ENCODE measurements at places on chromosomes 2 and 18.

GRCh38 chr2:128395640-128396499 lies 77.2 kb upstream of the HS6ST1 start:
- no peak for DNase-seq

DNA sequence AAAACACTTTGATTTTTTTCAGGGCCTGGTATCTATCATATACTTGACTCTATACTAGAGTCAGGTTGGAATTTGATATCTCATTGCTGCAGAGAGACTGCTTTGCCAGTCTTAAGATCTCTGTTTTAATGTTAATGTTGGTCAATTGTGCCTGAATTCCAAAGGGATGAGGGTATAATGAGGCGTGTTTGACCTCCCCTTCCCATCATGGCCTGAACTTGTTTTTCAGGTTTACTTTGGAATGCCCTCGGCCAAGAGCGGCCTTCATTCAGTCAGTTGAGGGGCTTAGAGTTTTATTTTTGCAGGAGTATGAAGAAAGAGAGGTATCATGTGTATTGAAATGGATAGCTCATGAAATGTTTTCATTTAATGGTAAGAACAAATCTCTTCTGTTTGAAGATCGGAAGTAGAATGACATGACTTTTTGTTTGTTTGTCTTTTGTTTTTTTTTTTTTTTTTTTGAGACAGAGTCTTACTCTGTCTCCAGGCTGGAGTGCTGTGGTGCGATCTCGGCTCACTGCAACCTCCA lies 119.0 kb downstream of the KIAA1328 start:
- DNase-seq: no peak

DNA sequence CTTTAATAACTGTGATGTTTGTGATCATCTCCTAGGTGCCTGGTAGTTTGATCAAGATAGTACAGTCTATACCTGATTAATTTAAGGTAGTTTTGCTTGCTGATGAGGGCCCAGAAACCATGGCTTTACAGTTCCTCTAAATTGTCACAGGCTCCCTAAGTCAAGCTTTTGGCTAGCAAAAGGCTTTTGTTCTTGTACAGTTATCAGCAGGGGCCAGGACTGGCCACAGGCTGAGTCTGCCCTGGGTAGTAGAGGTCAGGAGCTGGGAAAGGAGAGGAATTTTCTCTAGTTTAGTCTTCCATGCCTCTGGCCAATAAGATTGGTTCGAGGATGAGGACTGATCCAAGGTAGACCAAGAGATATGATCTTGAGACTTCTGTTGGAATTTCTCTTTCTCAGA lies 3.6 kb upstream of the BOD1L2 start:
- no peak for DNase-seq

DNA sequence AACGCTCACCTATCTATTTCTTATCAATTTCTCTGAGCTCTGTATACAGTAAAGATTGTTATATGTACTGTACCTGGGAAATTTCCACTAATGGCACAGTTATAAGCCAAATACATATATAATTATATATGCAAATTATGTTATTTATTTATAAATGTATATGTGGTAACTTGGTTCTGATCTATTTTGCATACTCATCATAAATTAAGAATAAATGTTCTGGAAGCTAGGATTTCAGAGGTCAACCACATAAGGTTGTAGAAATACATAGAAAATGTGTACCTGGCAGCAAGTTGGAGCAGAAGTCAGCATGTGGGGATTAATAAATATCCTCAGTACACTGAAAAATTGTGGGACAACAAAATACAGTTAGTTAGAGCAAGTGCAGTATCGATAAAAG lies 353.7 kb upstream of the ZNF521 start:
- no peak for DNase-seq

DNA sequence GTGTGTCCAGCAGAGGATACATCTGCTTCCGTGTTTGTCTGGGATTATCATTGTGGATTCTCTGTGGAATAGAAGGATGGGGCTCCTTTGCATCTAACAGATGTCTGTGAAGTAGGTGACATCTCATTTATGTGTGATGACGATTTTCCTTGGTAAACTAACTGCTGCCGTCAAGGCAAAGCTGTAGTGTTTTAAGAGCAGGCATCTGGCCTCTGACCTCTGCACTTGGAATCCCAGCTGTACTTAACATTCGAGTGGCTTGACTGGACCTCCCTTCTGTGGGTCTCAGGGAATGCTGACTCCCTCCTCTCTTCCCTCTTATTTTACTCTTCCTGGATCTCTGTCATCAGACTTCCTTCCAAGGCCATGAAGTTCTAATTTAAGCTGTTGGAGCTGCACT lies 56.4 kb downstream of the DCDC2C start:
- DNase-seq: no peak

DNA sequence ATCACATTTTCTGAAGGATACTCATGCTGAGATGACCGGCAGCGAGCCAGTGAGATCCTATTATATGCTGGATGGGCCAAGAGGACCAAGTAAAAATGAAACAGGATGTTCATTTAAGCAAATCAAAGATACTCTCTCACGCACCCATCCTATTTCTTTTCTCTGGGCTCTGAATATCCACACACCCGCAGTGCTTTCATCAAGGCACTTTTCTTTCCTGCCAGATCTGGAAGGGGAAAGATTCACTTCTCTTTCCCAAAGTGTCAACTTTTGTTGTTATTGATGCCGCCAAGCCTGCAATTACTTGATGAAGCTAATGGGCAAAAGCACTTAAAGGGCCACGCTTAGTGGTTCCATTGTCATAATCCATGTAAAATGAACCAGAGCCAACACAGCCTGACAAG lies 191.9 kb upstream of the CHAC2 start:
- DNase-seq: no peak

- no peak for DNase-seq
These were observed 831.6 kb upstream of the CHAC2 start for GRCh38 chr2:52936029-52936428.

- DNase-seq: peak; percentile 67
These were observed 73.7 kb upstream of the TGFA start for GRCh38 chr2:70627211-70627898.

GRCh38 chr2:44573996-44574395 lies 212.2 kb downstream of the CAMKMT start:
- no peak for DNase-seq

GRCh38 chr2:98568161-98568956 lies 40.0 kb downstream of the COA5 start:
- no peak for DNase-seq

- no peak for DNase-seq
These were observed 531.6 kb upstream of the CHAC2 start for GRCh38 chr2:53235836-53236582.

GRCh38 chr2:122519821-122520611 lies 764.6 kb downstream of the TSN start:
- no peak for DNase-seq

DNA sequence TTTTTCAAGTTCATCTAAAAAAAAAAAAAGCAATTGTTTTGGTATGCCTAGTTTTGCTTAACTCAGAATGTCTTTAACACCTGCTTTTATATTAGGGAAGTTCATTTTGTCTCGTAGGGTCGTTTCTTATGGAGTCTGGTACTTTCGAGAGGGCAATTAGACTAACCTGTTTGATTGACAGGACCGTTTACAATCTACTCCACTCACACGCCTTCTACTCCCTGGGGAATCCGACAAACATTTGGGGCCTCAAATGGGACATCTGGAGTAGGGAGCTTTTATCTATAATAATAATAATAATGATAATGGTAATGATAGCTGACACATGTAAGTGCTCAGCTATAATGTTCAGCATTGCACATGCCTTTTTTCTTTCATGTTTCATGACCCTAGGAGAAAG lies 261.6 kb upstream of the RASGRP3 start:
- no peak for DNase-seq

- no peak for DNase-seq
These were observed 174.1 kb downstream of the UXS1 start for GRCh38 chr2:106020032-106020431.

DNA sequence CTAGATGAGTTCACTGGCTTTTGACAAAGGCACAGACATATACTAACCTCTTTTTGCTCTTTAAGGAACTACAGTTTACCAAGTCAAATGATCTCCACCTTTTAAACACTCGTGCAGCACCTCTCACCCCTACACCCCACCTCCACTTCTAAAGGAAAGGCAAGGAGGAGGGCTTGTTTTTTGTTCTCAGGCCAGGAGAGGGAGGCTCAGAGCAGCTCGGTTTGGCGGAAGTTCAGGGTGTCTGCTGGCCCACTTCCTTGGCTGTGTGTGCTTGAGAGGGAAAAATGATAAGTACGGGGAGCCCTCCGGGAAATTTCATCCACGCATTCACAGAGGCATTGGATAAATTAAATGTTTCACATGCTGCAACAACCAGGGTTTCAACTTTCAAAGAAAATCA lies 667.9 kb downstream of the BCL11A start:
- DNase-seq: no peak

- DNase-seq: no peak
These were observed 91.6 kb upstream of the TSPYL6 start for GRCh38 chr2:54347622-54348021.

- no peak for DNase-seq
These were observed 275.5 kb downstream of the KCNJ3 start for GRCh38 chr2:154974041-154974440.

GRCh38 chr2:190809139-190809764 lies 71.4 kb upstream of the GLS start:
- DNase-seq: peak; percentile 24

- no peak for DNase-seq
These were observed 99.6 kb upstream of the MCFD2 start for GRCh38 chr2:47015206-47015605.

GRCh38 chr2:181575650-181576025 lies 81.3 kb downstream of the CERKL start:
- no peak for DNase-seq

DNA sequence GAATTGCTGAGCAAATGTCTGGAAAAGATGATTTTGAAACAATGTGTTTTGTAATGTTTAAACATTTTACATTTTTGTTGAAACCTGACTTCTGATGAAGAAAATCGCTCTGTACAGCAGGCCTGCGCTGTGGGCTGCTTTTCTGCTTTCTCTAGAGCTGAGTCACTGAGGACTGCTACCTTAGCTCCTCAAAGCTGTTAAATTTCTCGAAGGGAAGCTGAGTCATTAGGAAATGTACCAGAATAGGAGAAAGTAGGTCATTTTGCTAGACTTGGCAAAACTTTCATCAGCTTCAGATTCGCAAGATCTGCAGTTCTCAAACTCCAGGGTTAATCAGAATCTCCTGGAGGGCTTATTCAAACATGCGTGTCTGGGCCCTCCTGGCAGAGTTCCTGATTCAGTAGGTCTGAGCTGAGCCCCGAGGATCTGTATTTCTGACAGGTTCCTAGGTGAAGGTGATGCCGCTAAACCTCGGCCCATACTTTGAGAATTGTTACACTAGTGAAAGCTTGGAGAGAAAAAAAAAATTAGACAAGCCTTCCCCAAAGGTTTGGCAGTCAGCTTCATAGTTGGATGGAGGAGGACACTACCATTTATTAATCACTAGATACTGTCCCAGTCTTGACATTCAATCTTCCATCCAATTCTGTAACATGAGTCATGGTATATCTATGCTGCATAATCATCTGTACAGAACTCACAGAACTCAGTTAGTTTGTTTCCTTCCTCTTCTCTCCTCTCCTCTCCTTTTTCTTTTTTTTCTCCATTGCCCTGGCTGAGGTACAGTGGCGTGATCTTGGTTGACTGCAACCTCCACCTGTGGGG lies 297.6 kb downstream of the PARD3B start:
- no peak for DNase-seq

DNA sequence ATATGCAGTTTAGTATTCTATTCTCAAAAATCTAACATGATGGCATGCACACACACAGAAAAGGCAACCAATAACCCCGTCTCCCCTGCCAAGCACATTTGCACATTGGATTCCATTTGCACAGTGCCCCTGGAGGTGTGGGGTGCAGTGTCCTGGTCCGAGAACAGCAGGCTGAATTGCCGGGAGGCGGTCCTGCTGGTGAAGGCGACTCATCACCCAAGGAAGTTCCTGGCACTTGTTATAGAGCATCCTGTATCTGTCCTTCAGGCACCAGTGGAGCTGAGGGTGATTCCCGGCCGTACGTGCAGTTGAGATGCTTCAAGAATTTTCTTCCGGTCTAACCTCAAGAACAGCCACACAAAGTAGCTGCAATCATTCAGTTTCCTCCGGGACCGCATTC lies 73.0 kb upstream of the RAB12 start:
- DNase-seq: no peak

DNA sequence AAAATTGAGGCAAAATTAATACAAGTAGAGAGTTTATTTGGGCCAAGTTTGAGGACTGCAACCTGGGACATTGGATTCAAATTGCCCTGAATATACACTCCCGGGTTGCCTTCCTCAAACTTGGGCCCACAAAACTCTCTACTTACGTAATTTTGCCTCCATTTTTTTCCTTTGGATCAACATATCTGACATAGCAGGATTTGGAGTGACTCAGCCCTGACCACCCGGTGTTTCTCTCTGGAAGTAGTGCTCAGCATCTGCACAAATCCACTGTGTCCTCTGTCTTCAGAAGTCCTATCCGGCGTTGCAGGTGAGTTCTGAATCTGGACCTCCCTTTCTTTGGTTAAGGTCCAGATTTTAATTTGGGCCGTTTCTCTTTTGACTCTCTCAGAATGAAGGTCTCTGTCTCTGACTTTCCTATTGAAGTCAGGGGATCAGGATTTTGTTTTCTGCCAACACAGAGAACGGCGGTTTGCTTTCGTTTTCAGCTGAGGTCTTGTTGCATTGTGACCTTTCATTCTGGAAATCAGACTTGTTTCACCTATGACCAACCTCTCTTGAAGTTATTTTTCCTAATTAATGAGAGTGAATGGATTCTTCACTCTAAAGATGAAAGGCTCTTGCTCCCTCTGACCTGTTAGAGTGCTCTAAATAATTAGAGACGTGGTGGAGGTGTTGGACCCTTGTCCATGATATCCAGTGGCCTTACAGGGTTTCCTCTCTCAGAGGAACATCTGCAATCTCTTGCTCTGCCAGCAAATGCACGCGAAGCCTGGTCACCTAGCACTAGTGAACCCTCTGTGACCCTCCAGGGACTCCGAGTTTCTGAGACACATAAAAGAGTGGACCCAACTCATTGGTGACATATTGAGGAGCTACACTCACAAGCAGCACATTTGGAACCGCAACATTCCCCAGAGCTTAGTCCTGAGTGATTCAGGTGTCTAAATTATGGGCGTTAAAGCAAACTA lies 13.6 kb downstream of the TCF23 start:
- no peak for DNase-seq

DNA sequence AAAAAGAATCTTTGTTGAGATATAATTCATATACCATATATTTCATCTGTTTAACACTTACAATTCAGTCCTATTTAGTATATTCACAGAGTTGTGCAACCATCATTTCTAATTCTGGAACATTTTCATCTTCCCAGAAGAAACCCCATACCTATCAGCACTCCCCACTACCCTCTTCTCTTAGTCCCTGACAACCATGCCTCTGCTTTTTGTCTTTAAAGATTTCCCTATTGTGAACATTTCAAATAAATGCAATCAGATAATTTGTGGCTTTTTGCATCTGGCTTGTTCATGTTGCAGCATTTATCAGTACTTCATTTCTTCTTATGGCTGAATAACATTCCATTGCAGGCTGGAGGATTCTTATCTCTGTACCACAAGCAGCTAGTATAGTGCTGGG lies 305.9 kb upstream of the MEX3C start:
- no peak for DNase-seq
